ENCODE measurements at places on chromosomes 5 and 9.

- no peak for DNase-seq
Measured at GRCh38 chr5:38381361-38381760, 123.0 kb downstream of the EGFLAM start.

GRCh38 chr5:6576861-6577501 is 55.9 kb downstream of the NSUN2 start:
- no peak for DNase-seq

- no peak for DNase-seq
Measured at GRCh38 chr9:114302727-114303126, 20.2 kb upstream of the ORM1 start.

- no peak for DNase-seq
Measured at GRCh38 chr5:168502563-168503237, 16.4 kb downstream of the RARS1 start.

DNA sequence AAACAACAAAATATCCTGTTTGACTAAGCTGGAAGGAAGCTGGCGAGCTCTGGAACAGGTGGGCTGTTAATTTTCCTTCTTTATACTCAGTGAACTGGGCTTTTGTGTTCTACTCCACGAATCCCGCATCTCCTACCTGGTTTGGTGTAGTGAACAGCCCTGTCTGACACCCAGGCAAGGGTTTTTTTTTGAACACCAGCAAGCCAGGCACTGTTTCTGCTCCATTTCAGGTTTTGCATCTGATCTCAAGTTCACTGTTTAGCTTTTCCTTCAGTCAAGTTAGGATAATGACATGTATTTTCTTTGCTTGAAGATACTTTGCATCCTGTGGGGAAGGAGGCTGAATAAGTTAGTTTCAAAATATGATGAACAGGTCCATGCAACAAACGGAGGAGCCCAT is 204.5 kb downstream of the SEMA6A start:
- DNase-seq, result no peak

- DNase-seq, result no peak
Measured at GRCh38 chr5:172453206-172453985, 929 bp downstream of the SH3PXD2B start.

DNA sequence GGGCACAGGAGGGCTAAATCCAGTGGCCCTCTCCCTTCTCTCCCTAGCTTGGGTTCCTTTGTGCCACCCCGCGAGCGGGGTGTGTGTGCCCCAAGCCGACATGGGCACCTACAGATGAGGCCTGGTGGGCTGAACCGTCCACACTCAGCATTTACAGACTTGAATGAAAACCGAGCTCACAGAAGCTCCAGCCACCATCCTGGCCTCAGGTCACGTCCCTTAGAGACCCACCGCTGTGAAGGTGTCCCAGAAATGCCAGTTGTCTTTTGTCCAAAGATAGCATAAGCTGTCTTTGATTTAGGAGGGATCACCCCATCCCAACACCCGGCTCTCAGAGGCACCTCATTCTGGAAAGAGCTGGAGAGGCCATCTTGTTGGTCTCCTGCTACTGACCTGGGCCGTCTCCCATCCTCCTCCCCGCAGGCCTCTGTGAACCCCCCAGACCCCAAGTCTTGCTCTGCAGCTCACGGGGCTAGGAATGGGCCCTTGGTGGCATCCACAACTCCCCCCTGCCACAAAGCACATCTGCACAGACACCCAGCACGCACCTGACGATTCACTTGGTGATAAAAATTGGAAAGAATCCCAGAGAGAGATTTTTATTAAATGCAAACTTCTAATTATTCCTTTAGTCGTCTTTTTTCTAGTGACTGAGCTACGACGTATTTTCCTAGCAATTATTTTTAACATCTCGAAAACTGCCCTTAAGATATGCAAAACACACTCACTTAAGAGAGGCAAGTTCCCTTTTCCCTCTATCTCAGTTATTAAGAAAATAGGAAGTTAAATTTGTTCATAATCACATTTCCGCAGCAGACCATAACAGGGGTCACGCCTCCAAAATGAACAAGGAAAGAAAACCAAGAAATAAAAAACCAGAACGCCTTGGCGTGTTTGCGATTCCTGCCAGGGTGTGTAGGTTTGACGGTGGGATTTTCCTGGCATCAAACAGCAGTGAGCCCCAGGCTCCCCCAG is 80.5 kb upstream of the LMX1B start:
- no peak for DNase-seq

DNA sequence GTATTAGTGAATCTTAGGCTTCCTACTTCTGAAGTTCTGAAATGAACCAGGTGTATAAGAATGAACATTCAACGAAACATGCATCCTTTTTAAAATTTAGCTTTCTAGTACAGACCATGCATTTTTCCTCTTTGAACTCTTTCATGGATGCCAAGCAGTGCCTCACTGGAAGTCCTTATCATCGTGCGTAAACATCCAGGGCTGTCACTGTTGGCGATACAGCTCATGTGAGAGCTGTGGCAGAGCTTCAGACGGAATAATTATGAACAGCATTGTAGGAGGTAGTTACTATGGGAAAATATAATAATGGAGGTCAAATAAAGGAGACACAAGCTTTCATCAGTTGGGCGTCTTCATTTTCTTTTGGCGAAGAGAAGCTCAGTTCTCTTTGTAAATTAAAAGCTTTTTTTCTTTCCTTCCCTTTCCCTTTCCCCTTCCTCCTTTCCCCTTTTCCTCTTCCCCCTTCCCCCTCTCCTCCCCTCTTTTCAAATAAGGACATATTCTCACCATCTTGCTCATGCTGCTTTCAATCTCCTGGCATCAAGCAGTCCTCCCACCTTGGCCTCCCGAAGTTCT is 167.3 kb downstream of the KDM4C start:
- DNase-seq, result no peak

DNA sequence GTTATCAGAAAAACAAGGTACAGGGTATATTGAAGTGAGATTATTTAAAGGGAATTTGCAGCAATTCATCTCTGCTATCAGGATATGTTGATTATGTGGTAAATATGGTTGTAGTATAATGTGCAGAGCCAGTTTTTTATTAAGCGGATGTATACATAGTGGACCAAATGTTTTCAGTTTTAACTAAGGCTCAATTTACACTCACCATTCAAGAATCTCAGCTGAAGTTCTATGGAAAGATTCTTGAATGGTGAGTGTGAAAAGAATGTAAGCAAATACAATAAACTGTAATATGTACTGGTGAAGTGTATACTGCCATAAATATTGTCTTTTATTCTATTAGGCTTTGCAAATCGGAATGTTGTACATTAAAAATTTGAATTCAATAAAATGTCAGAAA is 895.9 kb upstream of the CDH10 start:
- no peak for DNase-seq

- DNase-seq, result no peak
Measured at GRCh38 chr5:65823204-65823603, 101.2 kb downstream of the NLN start.

DNA sequence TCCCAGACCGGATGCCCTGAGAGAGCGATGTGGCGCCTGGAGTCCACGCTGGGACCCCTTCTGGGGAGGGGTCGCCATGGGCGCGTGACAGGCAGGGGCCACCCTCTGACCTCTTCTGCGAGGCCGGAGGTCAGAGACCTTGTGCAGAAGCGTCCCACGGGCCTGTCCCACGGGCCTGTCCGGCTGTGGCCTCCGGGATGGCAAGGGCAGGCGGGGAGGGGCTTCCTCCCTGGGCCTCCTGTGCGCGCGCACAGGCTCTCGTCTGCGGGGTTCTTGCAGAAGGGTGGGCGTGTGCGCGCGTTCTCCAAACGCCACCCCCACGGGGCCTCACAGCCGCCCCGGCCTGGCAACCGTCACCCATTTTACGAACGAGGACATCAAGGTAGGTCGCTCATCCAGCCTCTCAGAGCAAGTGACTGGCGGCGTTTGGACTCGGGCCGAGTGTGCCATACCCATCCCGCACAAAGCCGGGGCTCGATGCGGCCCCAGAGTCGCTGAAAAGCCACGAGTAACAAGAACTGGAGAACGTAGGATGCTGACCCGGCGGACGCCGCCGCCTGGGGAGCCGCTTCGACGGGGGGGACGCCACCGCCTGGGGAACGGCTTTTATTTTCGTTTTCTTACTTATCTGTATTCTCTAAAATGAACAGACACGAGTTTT is 897 bp downstream of the AHRR start:
- no peak for DNase-seq

GRCh38 chr5:111747337-111747736 is 9.7 kb downstream of the NREP start:
- no peak for DNase-seq

GRCh38 chr9:137484551-137485315 is 25.6 kb upstream of the NSMF start:
- DNase-seq, result no peak
